ENCODE measurements at places on chromosomes 1 and 21. TPM values are rescaled to one million over a fixed set of nuclear protein-coding genes. Genes with fewer than 3 reads are reported as not detected.

The PAQR6 gene
- 3.1 TPM for total RNA-seq

The AGBL4 gene
- not detected for total RNA-seq

The THEM5 gene
- 0.89 TPM for total RNA-seq

The LDLRAD1 gene
- total RNA-seq = not detected

The ROR1 gene
- total RNA-seq = not detected

The S100A8 gene
- total RNA-seq = 4.6 TPM

The SEC16B gene
- not detected for total RNA-seq

The SELL gene
- 276 TPM for total RNA-seq

GRCh38 chr1:184302346-184302745, 84.5 kb upstream of the C1orf21 start:
- peaks cover 12% of the 10 kb centered on the region for H3K27me3 ChIP-seq
- no peak overlapping the region for H3K27ac ChIP-seq
- peaks cover 4% of the 10 kb centered on the region for H3K4me1 ChIP-seq
- DNase-seq = no peak
- no peak overlapping the region for H3K4me3 ChIP-seq
- H3K36me3 ChIP-seq = no peaks in the 10 kb centered on the region

DNA sequence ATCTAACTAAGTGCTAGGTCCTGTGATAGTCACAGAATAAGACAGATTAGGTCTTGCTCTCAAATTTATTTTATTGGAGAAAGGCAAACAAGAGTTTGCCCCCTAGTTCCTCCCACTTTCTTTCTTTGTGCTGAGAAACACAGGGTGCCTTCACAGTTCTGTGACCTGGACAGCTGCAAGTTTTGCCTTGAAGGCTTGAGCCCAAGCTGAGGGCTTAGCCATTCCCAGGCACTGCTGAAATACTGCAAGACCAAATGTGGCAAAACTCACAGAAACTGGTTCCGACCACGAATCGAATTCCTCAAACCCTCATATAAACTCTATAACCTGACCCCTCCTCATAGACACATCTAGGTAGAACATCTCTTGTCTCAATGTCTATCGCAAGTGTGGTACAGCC, 227.9 kb downstream of the RERE start:
- H3K27me3 ChIP-seq = no peaks in the 10 kb centered on the region
- H3K4me1 ChIP-seq = peaks cover 14% of the 10 kb centered on the region
- DNase-seq = no peak

DNA sequence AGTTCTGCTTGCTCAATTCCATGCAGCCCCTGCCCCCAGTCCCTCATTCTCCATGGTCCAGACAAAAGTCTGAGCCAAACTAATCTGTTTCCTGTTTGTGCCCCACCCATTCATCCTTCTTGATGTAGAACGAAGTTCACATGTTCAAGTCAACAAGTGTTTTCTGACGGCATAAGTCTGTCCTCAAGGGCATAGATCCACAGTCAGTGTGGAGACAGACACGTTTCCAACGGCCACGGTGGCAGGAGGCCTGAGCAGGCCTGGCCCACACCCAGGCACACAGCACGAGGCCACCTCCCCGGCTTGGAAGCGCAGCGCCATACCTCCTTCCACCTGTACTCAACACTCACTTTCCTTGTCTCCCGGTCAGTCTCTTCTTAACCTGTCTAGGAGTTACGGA, 16.1 kb downstream of the ADORA1 start:
- no peak overlapping the region for H3K4me3 ChIP-seq
- no peak overlapping the region for H3K27ac ChIP-seq
- H3K4me1 ChIP-seq = peaks cover 2% of the 10 kb centered on the region
- DNase-seq = no peak
- no peaks in the 10 kb centered on the region for H3K36me3 ChIP-seq

DNA sequence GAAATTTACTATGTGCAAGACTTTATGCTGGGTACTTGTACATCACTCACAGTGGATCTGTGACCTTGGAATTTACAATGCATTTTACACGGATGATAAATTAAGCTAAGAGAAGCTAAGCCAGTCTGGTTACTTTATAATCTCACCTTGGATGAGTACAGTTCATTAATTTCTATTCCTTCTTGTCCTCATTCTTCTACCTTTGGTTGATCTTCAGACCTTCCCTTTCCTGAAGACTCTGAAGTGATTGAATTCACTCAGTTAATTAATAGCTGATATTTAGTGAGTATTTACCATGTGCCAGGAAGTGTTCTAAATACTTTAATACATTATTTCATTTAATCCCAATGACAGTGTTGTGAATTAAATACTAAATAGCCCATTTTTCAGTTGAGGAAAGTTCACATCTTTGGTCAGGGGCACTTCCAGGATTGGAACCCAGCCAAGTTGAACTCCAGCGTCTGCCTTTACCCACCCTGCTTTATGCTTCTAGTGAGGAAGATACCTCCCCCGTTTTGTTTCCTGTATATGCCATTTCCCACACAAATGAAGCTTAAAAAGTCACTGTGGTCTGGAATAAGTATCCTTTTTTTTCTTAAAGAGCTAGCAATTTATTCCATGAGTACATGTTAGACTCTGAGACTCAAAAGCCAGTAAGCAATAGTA, 146.6 kb downstream of the TLR5 start:
- no peak for DNase-seq
- peaks cover 4% of the 10 kb centered on the region for H3K36me3 ChIP-seq
- H3K27ac ChIP-seq = no peak overlapping the region
- no peaks in the 10 kb centered on the region for H3K4me1 ChIP-seq
- no peak overlapping the region for H3K4me3 ChIP-seq

DNA sequence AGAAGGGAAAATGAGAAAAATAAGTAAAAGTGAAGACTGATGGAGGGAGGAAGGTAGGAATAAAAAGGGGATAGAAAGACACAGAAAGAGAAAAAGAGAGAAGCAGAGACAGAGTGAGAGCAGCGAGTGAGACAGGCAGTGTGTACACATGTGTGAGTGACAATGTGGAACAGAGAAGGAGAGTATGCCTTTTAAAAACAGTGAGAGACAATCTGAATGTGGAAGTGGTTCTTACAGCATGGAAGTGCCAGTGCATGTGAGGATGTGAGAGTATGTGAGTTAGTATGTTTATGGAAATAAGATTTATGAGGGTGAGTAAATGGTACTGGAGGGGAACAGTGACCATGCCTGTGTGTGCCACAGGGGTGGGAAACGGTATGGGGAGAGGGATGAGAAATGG, 1.2 kb downstream of the NEGR1 start:
- peaks cover 3% of the 10 kb centered on the region for H3K36me3 ChIP-seq
- no peak overlapping the region for H3K4me3 ChIP-seq
- peaks cover 15% of the 10 kb centered on the region for H3K4me1 ChIP-seq
- no peak for DNase-seq
- peaks cover 5% of the 10 kb centered on the region for H3K27me3 ChIP-seq
- H3K27ac ChIP-seq = no peak overlapping the region

- peaks cover 6% of the 10 kb centered on the region for H3K27me3 ChIP-seq
- no peak overlapping the region for H3K4me3 ChIP-seq
- no peak for DNase-seq
- H3K4me1 ChIP-seq = no peaks in the 10 kb centered on the region
- no peak overlapping the region for H3K27ac ChIP-seq
These were observed 72.9 kb upstream of the RGS4 start for GRCh38 chr1:162996261-162996660.

GRCh38 chr1:226603022-226603857, 54.7 kb downstream of the STUM start:
- no peak for DNase-seq
- H3K4me3 ChIP-seq = no peak overlapping the region
- H3K4me1 ChIP-seq = no peaks in the 10 kb centered on the region

DNA sequence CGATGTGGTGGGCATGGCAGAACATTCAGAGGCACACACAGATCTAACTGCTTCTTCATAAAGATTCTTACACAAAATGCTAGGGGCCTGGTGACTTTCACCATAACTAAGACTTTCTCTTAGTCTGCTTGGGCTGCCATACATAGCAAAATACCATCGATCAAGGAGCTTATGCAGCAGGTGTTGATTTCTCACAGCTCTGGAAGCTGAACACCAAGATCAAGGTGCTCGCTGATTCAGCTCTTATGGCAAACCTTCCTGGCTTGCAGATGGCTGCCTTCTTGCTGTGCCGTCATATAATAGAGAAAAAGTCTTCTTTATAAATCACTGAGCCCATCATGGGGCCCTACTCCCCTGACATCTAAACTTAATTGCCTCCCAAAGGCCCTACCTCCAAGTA, 487.3 kb downstream of the AJAP1 start:
- H3K36me3 ChIP-seq = no peaks in the 10 kb centered on the region
- peaks cover 33% of the 10 kb centered on the region for H3K27me3 ChIP-seq
- H3K4me1 ChIP-seq = no peaks in the 10 kb centered on the region

DNA sequence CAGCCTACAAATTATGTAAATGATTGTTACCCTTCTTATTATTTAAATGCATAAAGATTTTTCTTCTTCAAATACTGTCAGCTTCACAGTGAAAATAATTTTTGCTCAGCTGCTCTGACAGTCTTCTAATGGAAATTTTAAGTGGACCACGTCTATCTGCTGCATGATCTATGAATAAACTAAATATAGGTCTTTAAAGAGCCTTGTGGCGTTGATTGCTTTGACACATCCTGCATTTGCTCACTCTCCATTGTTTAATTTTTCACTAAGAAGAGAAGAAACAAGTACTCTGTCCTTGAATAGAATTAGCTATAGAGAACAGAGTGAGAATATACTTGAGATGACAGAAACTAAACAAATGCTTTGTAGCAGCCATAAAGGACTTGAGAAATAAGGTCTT, 826.1 kb downstream of the MRPL39 start:
- no peaks in the 10 kb centered on the region for H3K27me3 ChIP-seq
- no peak overlapping the region for H3K4me3 ChIP-seq
- DNase-seq = no peak
- H3K4me1 ChIP-seq = no peaks in the 10 kb centered on the region
- H3K27ac ChIP-seq = no peak overlapping the region
- H3K36me3 ChIP-seq = no peaks in the 10 kb centered on the region

GRCh38 chr1:27634985-27635367, at the start of gene FGR:
Gene FGR, minus strand, starts transcription at chr1:27635185. Its CDS starts 11,269 bp downstream, at chr1:27623916.
- peak within 1 kb of the TSS; percentile 92 for H3K27ac ChIP-seq
- no peaks in the 10 kb centered on the region for H3K27me3 ChIP-seq
- DNase-seq = no peak
- peak within 1 kb of the TSS; percentile 85 for H3K4me3 ChIP-seq

- no peak overlapping the region for H3K27ac ChIP-seq
- H3K4me1 ChIP-seq = no peaks in the 10 kb centered on the region
- no peak overlapping the region for H3K4me3 ChIP-seq
These were observed 259.2 kb downstream of the FMN2 start for GRCh38 chr1:240350910-240351331.

GRCh38 chr21:42219606-42220137, 732 bp downstream of the ABCG1 start:
- H3K27ac ChIP-seq = peak overlapping the region; percentile 99
- no peaks in the 10 kb centered on the region for H3K27me3 ChIP-seq
- H3K36me3 ChIP-seq = peaks cover 5% of the 10 kb centered on the region
- peak overlapping the region; percentile 96 for H3K4me3 ChIP-seq

- H3K27me3 ChIP-seq = no peaks in the 10 kb centered on the region
- no peak overlapping the region for H3K4me3 ChIP-seq
- no peaks in the 10 kb centered on the region for H3K36me3 ChIP-seq
- no peak for DNase-seq
- peaks cover 19% of the 10 kb centered on the region for H3K4me1 ChIP-seq
These were observed 1.7 kb downstream of the ARID1A start for GRCh38 chr1:26697431-26697977.

GRCh38 chr1:43505077-43505780, 25.5 kb upstream of the PTPRF start:
- H3K4me1 ChIP-seq = peaks cover 6% of the 10 kb centered on the region
- peaks cover 41% of the 10 kb centered on the region for H3K27me3 ChIP-seq
- no peaks in the 10 kb centered on the region for H3K36me3 ChIP-seq
- H3K4me3 ChIP-seq = no peak overlapping the region
- DNase-seq = no peak

- no peaks in the 10 kb centered on the region for H3K27me3 ChIP-seq
- no peak overlapping the region for H3K4me3 ChIP-seq
- no peak overlapping the region for H3K27ac ChIP-seq
These were observed 60.5 kb upstream of the SOD1 start for GRCh38 chr21:31599013-31599412.

DNA sequence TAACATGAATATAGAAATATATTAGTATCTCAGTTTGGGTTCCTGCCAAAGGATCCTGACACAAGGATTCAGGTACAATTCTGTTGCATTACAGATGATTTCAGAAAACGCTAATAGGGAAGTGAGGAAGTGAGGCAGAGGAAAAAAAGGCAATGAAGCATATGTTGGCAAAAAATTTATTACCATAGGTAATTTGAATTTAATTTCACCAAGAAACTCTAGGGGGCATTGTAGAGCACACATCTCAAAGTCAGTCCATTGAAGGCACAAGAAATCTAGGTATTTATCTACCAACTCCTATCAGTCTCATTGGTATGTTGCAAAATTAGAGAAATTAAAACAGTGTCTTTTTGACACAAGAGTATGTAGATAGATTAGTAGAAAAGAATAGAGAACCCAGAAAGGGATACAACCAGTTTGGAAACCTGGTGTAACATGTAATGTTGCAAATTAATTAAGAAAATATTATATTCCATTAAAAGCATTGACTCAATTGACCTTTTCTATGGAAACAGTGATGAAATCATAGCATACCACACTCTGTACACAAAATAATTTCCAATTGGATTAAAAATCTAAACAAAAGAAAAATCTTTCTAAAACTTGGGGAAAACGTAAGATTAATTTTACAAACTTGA, 104.9 kb upstream of the SNX7 start:
- peaks cover 9% of the 10 kb centered on the region for H3K27me3 ChIP-seq
- no peaks in the 10 kb centered on the region for H3K36me3 ChIP-seq
- no peaks in the 10 kb centered on the region for H3K4me1 ChIP-seq
- no peak for DNase-seq
- no peak overlapping the region for H3K4me3 ChIP-seq

DNA sequence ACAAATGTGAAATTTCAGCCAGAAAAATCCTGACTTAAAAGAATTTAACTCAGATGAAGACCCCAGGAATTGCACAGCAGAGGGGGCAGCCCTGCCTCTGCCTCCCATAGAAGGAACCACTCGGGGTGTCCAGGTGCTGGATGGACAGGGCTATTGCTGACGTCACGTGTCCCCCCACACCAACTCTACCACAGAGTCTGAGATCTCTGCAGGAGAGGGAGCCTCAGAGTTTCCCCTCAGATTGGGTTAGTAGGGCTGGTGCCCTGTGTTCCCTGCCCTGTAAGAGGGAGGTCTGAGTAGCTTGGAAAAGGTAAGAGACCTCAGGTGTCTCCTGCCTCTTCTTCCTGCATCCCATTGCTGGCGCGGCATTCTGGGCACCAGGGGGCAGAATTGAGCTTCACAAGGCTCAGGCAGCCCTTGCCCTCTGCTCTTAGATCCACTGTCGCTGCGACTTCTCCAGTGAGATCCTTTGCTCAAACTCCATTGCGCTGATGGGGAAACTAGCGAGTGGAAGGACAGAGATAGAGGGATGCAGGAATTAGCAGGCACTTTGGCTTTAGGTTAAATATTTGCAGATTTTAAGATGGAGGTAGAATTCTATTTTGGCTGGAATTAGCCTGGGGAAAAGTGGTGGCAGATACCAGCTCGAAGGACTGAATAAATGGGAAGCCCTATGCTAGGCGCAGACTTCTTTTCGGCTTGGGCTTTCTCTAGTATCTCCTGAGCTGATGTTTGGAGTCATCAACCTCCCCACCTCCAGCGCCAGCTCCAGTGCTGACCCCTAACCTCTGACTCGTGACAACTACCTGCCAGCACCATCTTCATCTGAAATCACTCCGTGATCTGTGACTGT, 42.8 kb upstream of the DMBX1 start:
- H3K4me3 ChIP-seq = peak overlapping the region; percentile 74
- H3K36me3 ChIP-seq = peaks cover 4% of the 10 kb centered on the region
- H3K4me1 ChIP-seq = peaks cover 23% of the 10 kb centered on the region
- H3K27me3 ChIP-seq = peaks cover 52% of the 10 kb centered on the region
